Neural progenitor cell (in vitro differentiated cells): ENCODE measurements at places on chromosomes 3 and 15. TPM values are rescaled to one million over a fixed set of nuclear protein-coding genes. Genes with fewer than 3 reads are reported as not detected.

DTWD1 gene
- 48.6 and 66.0 TPM in 2 replicates for total RNA-seq

DNA sequence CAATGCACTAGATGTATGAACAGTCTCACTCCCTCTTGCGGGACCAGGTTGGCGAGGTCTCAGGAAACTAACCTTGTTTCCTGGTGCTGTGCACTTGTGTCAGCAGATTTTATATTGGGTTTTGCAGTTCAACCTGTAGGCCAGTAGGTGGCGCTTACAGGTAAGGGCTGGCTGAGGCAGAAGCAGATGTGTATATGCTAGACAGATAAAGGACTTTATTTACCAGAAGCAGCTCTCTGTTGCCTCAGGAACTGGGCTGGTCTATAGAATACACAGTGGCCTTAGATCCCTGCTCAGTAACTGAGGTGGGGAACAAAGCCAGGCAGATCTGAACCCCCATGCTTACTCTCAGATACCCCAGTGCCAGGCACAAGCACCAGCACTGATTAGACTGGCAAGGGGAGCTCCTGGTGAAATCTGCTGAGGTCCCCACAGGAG, 296.8 kb downstream of the DOCK3 start:
- H3K4me3 ChIP-seq = no peak overlapping the region
- peak; percentile 77 for DNase-seq
- no peaks in the 10 kb centered on the region for H3K27me3 ChIP-seq

DNA sequence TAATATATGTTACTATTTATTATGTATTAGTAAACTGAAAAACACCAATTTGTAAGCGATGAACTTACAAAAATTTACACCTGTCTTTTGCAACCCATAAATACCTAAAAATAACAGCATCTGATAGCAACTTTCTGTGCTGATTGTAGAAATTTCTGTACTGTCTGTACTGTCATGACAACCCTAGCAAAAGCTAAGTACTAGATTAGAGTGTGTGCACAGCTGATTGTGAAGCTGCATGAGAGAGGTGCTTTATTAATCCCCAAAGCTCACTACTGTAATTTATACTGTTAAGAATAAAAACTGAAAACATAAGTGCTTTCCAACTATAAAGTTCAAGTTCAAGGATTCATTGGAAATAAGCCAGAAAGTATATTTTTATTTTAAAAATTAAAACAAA, 815 bp downstream of the BCL2A1 start:
- no peaks in the 10 kb centered on the region for H3K4me1 ChIP-seq
- H3K4me3 ChIP-seq = no peak overlapping the region
- H3K27me3 ChIP-seq = no peaks in the 10 kb centered on the region
- no peak overlapping the region for H3K27ac ChIP-seq
- no peak for DNase-seq

DNA sequence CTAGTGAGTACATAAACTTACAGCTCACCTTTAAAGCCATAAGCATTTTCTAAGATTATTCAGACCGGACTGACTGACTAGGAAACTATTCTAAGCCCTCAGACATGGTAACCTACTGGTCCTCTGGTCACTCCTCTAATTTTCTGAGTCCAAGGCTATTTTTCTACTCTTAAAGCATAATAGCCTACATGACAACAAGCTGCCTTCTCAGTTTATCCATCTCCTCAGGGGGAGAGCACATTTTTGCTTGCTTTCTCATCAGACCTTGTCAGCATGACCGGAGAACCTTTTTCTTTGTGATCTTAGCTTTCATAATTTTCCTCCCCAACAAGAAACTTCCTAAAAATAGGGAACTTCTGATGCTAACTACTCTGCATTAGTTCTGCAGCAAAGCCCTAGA, 38.4 kb downstream of the UBP1 start:
- DNase-seq = no peak
- no peaks in the 10 kb centered on the region for H3K4me1 ChIP-seq
- H3K27ac ChIP-seq = no peak overlapping the region
- peaks cover 23% of the 10 kb centered on the region for H3K36me3 ChIP-seq
- no peak overlapping the region for H3K4me3 ChIP-seq

GRCh38 chr3:46935989-46936558, 40.5 kb downstream of the CCDC12 start:
- no peaks in the 10 kb centered on the region for H3K36me3 ChIP-seq
- H3K4me3 ChIP-seq = no peak overlapping the region
- peaks cover 3% of the 10 kb centered on the region for H3K4me1 ChIP-seq
- no peak overlapping the region for H3K27ac ChIP-seq

DNA sequence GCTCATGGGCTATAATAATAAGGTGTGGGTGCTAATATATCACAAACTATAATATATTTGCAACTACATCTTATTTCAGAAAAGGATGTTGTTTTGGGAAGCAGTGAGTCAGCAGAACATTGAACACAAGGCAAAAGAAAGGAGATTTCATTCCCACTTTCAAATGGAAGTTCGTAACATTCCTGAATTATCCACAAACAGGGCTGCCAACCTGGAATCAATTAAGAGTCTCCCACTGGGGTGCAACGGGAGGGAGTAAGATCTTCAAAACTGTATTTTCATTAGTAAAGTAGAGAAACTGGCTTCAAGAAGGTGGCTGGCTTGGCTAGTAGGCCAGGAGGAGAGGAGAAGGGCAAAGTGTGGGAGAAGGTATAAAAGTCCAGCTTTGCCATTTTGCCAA, 479.6 kb downstream of the CNTN3 start:
- DNase-seq = no peak
- H3K27ac ChIP-seq = no peak overlapping the region
- no peaks in the 10 kb centered on the region for H3K27me3 ChIP-seq
- H3K4me3 ChIP-seq = no peak overlapping the region

- no peak for DNase-seq
- no peak overlapping the region for H3K27ac ChIP-seq
- H3K4me3 ChIP-seq = no peak overlapping the region
- H3K27me3 ChIP-seq = no peaks in the 10 kb centered on the region
- no peaks in the 10 kb centered on the region for H3K4me1 ChIP-seq
Observed at GRCh38 chr15:48532946-48533345, 112.6 kb downstream of the FBN1 start.

DNA sequence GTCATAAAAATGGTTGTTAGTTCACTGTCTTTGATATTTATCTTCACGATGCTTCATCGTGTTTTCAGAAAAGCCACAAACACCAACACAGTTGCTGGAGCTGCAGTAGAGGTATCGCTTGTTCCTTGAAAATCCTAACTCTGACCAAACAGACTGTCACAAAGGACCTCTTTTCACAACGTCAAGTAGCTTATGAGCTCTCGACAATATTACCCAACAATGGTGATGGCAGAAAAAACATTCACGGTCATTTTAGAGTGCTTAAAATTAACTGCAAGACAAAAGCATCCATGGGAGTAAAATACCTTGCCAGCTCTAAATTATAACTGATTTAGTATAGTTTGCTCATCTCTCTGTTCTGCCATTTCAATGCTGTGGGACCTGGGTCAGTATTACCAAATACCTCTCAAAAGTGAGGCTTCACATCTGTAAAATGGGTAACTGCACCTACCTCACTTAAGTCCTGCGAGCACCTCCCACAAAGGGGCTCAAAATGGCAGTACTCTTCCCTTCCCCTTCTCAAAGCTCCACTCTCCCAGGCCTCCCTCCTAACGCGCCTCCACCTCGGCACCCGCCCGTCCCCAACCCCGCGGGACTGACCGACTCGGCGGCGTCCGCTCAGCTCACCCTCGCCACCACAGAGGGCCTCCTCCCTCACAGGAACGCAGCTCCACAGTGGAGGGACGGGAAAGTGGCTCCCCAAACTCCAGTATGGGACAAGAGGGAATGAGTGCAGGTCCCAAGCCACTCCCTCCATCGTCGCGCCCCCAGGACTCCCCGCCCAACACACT, 546 bp downstream of the TRIM59 start:
- peaks cover 23% of the 10 kb centered on the region for H3K36me3 ChIP-seq
- peaks cover 22% of the 10 kb centered on the region for H3K4me1 ChIP-seq
- H3K27ac ChIP-seq = peak overlapping the region; percentile 98
- peak overlapping the region; percentile 77 for H3K4me3 ChIP-seq

DNA sequence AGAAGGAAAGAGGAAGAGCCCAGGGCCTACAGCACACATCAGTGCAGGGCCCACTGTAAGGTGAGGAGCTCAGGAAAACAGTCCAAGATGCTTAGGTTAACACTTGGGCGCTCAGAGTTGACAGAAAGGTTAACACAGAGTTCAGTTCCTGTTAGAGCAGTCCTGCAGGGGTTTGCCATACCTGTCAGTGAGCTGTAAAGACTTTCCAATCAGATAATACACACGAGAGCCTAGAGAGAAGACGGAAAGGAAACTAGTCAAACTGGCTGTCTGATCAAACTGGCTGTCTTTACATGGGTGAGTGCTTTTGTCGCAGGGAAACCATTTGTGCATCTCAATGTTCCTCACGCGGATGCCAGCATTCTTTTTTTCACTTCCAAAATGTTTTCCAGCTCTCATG, 61.4 kb upstream of the ARHGEF26 start:
- H3K36me3 ChIP-seq = no peaks in the 10 kb centered on the region
- no peaks in the 10 kb centered on the region for H3K27me3 ChIP-seq
- DNase-seq = no peak
- H3K4me1 ChIP-seq = peaks cover 8% of the 10 kb centered on the region
- H3K4me3 ChIP-seq = no peak overlapping the region

MYZAP gene
- 0.09 TPM in 1 of 2 replicates, not detected in the other for total RNA-seq

GRCh38 chr3:66675366-66675765, 174.5 kb upstream of the LRIG1 start:
- no peaks in the 10 kb centered on the region for H3K4me1 ChIP-seq
- no peak for DNase-seq
- no peaks in the 10 kb centered on the region for H3K27me3 ChIP-seq
- H3K36me3 ChIP-seq = no peaks in the 10 kb centered on the region

- no peak overlapping the region for H3K27ac ChIP-seq
- DNase-seq = no peak
- H3K36me3 ChIP-seq = no peaks in the 10 kb centered on the region
- H3K4me1 ChIP-seq = no peaks in the 10 kb centered on the region
- no peaks in the 10 kb centered on the region for H3K27me3 ChIP-seq
Observed at GRCh38 chr3:171569571-171570132, 109.4 kb upstream of the TNIK start.

GRCh38 chr15:40892447-40893012, 1.7 kb upstream of the VPS18 start:
- DNase-seq = no peak
- peaks cover 7% of the 10 kb centered on the region for H3K4me1 ChIP-seq
- H3K4me3 ChIP-seq = no peak overlapping the region
- no peaks in the 10 kb centered on the region for H3K36me3 ChIP-seq
- H3K27me3 ChIP-seq = peaks cover 20% of the 10 kb centered on the region
- H3K27ac ChIP-seq = no peak overlapping the region

DNA sequence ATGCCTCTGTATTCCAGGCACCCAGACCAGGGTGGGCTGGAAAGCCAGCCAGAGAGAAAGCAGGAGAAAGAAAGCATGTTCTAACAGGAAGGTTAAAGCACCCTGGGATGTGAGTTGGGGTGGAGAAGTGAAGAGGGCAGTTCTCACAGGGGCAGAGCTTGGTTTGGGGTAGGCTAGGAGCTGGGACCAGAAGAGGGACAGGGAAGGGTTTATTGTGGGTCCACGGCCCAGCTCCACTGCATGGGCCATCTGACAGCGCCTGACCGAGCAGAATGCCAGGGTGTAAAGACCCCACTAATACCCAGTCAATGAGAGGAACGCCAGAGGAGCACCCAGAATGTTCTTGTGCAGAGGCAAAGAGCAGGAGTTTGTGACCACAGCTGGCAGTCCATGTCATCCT, 27.1 kb upstream of the MAGEF1 start:
- H3K4me3 ChIP-seq = no peak overlapping the region
- H3K36me3 ChIP-seq = no peaks in the 10 kb centered on the region
- H3K27me3 ChIP-seq = no peaks in the 10 kb centered on the region
- no peak overlapping the region for H3K27ac ChIP-seq
- DNase-seq = no peak
- peaks cover 20% of the 10 kb centered on the region for H3K4me1 ChIP-seq

DNA sequence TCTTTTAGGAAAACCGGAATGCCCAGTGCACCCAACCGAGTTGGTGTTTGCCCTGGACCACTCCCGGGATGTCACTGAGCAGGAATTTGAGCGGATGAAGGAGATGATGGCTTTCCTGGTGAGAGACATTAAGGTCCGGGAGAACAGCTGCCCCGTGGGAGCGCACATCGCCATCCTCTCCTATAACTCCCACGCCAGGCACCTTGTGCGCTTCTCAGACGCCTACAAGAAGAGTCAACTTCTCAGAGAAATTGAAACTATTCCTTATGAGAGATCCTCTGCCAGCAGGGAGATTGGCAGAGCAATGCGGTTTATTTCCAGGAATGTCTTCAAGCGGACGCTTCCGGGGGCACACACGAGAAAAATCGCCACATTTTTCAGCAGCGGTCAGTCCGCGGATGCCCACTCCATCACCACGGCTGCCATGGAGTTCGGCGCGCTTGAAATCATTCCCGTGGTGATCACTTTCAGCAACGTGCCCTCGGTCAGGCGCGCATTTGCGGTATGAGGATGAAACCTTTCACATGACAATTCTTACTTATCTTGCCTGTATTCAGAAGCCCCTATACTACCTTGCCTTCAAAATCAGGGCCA, 97.5 kb downstream of the PIK3R4 start:
- H3K27me3 ChIP-seq = no peaks in the 10 kb centered on the region
- H3K36me3 ChIP-seq = no peaks in the 10 kb centered on the region
- H3K4me1 ChIP-seq = no peaks in the 10 kb centered on the region
- H3K4me3 ChIP-seq = no peak overlapping the region
- no peak for DNase-seq

DNA sequence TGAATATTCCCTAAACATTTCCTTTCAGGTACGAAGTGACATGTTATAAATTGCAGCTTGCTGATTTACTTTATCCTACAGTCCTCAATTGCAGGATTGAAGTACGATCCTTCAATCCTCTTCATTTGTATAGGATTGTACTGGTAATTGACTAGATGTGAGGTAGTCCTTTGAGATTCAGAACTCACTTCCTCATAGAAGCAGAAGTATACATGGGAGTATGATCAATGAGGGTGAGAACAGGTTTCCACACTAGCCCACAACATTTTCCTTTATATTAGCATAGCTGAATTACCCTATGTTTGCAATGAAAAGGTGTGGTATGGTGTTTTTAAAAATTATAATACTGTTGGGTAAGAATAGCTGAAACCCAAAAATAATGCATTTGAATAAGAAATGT, 160.0 kb upstream of the UMPS start:
- DNase-seq = no peak
- no peak overlapping the region for H3K27ac ChIP-seq
- no peaks in the 10 kb centered on the region for H3K4me1 ChIP-seq
- no peak overlapping the region for H3K4me3 ChIP-seq

KCNAB1 gene
- 0.15 and 0.24 TPM in 2 replicates for total RNA-seq

GRCh38 chr3:194049394-194049793, 86.6 kb upstream of the HES1 start:
- H3K4me3 ChIP-seq = no peak overlapping the region
- H3K36me3 ChIP-seq = no peaks in the 10 kb centered on the region
- no peak for DNase-seq
- H3K27me3 ChIP-seq = no peaks in the 10 kb centered on the region

ALDH1L1 gene
- total RNA-seq = 0.31 and 0.60 TPM in 2 replicates

AGBL1 gene
- 5.5 and 6.2 TPM in 2 replicates for total RNA-seq

GRCh38 chr3:146163584-146163983, 2.6 kb upstream of the PLOD2 start:
- no peaks in the 10 kb centered on the region for H3K36me3 ChIP-seq
- peaks cover 6% of the 10 kb centered on the region for H3K4me1 ChIP-seq
- no peak overlapping the region for H3K4me3 ChIP-seq
- H3K27ac ChIP-seq = no peak overlapping the region

GOLGA8M gene
- total RNA-seq = not detected in 2 replicates

EPHB3 gene
- 2.3 and 3.6 TPM in 2 replicates for total RNA-seq

GRCh38 chr3:156334841-156335545, 214.6 kb downstream of the KCNAB1 start:
- H3K27me3 ChIP-seq = no peaks in the 10 kb centered on the region
- peaks cover 11% of the 10 kb centered on the region for H3K4me1 ChIP-seq
- H3K36me3 ChIP-seq = no peaks in the 10 kb centered on the region
- DNase-seq = peak; percentile 44
